Naive thymus-derived CD4-positive, alpha-beta T cell (primary cell): ENCODE measurements at places on chromosomes 12 and 14. TPM values are rescaled to one million over a fixed set of nuclear protein-coding genes. Genes with fewer than 3 reads are reported as not detected.

- no peak for DNase-seq
Observed at GRCh38 chr14:65423982-65424381, 11.5 kb downstream of the FUT8 start.

AKAP3 gene
- total RNA-seq: 6.9 TPM

GRCh38 chr12:127143020-127143419 lies 1124.0 kb upstream of the TMEM132C start:
- no peak for DNase-seq

FGD6 gene
- 1.2 TPM for total RNA-seq

MANSC4 gene
- total RNA-seq: not detected in 2 replicates

- no peak for DNase-seq
Observed at GRCh38 chr12:55258303-55258702, 13.9 kb downstream of the OR6C74 start.

- no peak for DNase-seq
Observed at GRCh38 chr14:74475678-74476077, 17.4 kb downstream of the NPC2 start.

- no peak for DNase-seq
Observed at GRCh38 chr12:30813525-30814294, 59.0 kb upstream of the CAPRIN2 start.

DNA sequence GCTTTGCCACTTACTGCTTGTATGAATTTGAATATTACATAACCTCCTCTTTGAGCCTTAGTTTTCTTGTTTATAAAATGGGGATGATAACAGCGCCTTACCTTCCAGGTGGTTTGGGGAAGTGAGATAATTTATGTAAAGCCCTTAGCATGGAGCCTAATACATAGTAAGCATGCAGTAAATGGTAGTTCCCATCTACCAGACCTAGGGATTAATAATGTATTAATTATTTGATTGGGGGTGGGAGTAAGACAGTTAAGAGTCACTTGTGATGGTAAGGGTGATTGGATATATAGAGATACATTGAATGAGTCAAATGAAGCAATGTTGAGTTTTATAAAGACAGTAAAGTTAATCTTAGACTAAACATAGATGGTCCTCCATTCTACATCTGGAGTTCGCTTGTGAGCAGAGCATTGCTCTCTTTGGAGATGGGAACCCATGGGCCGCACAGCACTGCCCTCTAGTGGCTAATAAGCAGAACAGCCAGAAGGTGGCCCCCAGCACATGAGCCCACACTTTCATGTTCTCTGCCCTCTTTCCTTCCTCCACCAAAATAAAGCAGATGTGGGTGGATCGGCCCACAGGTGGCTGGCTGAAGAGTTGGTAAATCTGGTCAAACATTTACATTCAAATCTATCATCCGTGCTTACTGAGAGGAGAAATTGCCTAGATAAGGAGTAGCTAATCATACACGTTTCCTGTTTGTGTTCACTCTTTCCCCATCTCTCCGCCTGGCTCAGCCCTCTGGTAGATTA lies 26.5 kb upstream of the TAMALIN start:
- peak; percentile 57 for DNase-seq

- DNase-seq: no peak
Observed at GRCh38 chr14:79502751-79503148, 708.6 kb downstream of the DIO2 start.

NYNRIN gene
- total RNA-seq: 0.08 TPM

DNA sequence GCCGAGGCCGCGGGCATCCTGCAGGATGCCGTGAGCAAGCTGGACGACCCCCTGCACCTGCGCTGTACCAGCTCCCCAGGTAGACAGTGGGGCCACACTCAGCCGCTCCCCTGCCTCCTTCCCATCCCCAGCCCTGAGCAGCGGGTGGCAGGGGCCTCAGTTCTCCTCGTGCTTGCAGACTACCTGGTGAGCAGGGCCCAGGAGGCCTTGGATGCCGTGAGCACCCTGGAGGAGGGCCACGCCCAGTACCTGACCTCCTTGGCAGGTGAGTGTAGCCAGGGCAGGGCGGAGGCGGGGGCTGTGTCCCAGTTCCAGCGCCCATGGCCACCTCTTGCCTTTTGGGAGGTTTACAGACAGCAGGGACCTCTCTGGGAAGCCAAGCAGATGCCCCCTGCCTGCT lies 22.9 kb downstream of the HIP1R start:
- DNase-seq: no peak

IGFBP6 gene
- total RNA-seq: 0.34 TPM in 1 of 2 replicates, not detected in the other

DNA sequence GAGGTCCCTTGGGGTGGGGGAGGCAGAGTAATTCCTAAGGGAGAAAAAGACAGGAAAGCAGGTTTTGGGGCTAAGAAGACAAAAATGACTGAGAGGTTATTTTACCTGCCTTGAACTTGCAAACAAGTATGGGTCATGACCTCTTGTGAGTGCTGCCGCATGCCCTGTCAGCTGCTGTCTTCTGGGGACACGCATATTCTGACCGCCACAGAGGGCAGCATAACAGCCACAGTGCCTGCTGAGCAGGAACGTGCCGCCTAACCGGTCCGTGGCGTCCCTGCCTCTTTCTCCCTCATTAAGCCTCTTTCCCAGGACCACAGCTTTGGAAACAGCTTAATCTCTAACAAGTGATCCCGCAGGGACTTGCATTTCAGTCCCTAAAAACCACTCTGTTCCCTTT lies 51.3 kb upstream of the KCNA1 start:
- no peak for DNase-seq

DNA sequence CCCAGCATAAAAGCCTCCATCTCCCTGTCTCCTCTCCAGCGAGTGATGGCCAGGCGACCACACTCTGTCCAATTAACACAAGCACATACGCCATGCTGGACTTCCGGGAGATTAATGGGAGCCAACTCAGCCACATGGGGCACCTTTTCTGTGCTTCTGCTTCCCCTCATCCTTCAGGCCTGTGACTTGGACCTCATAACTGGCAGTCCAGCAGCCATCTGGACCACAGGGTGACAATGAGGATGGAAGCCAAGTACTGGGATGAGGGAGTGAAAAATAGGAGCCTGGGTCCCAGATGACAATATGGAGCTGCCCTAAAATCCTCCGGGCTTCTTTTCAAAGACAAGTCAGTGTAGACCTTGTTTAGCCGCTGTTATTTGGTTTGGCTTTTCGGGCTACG lies 12.8 kb downstream of the MAP3K9 start:
- DNase-seq: no peak
